Cortex of kidney (tissue), 1 donor: ENCODE measurements at places on chromosomes 2 and 18.

DNA sequence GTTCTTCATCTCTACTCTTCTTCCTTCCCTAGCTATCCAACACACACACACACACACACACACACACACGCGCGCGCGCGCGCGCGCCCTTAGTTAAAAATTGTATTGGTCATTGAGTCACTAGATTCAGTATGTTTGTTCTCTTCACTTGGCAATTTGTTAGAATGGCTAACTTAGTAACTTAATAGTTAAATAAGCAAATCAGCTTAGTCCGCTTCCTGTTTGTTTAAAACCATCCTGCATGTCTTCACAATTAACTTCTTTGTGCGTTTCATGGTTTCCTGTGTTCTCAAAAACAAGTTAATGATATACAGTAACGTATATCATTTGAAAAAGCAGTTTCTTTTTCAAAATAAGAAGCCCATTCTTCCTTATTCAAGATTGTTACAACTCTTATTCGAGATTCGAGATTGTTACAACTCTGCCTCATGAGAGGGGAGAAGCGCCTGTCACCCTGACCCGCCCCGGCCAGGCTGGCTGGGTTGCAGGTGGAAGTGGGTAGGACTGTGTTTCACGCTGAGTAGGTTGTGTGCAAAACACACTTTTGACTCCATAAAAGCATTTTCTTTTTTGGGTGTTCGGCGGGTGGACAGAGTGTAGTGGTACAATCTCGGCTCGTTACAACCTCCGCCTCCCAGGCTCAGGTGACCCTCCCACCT, 9.5 kb upstream of the CNNM3 start:
- DNase-seq = no peak

- no peak for DNase-seq
Observed at GRCh38 chr2:209525834-209526281, 102.0 kb downstream of the MAP2 start.

DNA sequence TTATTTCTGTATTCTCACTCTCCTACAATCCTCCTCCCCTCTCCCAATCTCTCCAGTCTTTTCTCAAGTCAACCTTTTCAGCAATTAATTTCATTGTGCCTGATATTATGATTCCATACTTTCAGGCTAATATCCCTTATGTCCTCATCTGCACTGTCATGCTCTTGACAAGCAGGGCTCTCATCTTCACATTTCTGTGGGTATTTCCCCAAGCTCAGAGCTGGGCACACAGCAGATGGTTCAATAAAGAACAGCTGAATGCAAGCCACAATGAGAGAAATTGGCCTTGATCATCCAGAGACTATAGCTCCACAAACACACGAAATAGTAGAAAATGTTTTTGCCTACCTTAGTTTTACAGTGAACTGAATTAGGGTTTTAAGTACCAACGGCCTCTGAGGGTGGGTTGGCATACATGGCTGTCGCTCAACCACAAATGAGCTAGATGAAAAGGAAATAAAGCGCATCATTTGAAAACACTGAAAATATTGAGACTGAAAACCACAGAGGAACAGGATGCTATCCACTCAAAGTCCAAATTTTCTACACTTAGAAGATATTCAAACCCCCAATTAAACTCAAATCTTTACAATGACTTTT, 47.5 kb upstream of the STAT1 start:
- no peak for DNase-seq

DNA sequence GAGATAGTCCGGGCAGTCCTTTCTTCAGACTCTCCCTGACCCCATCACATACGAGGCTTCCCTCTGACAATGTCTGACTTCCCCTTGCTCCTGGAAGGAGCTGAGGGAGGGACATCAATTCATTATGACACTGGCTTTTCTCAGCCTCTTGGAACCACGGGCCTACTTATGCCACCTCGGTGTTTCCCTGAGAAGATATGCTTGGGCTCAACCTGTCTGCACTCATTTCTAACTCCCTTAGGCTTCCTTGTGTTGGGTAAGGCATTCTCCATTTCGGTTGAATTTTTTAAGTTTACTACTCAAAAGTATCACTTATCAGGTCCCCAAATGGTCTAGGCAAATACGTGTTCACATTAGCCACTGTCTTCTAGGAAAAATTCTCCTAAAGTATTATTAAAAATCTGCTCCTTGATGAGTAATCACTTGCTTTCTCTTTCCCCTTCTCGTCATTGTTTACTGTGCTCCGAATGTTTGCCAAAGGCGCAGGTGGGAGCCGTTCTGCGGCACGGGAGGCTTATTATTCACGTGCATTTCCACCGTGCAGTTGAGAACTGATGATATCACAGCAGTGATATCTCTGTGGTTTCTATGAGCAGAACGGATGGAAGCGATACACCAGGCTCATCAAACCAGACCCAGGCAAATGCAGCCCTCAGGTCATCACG, 33.1 kb downstream of the ARL4C start:
- no peak for DNase-seq

DNA sequence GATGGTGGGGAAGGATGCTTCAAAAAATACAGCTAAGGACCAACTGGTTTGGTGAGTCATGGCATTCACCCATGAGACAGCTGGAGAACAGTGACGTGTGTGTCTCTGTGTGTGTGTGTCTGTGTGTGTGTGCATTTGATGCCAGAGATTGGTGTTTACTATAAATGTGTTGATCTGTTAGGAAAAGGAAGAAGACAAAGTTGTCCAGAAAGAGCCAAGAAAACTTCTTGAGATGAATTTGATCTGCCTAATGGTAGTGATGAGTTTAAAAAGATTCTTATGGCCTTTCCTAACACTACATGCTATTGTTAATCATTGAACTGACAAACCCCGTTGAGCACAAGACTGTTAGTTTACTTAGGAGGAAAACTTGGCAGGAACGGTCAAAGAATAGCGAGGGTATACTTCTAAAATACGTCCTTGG, 36.4 kb upstream of the IL1R1 start:
- no peak for DNase-seq

DNA sequence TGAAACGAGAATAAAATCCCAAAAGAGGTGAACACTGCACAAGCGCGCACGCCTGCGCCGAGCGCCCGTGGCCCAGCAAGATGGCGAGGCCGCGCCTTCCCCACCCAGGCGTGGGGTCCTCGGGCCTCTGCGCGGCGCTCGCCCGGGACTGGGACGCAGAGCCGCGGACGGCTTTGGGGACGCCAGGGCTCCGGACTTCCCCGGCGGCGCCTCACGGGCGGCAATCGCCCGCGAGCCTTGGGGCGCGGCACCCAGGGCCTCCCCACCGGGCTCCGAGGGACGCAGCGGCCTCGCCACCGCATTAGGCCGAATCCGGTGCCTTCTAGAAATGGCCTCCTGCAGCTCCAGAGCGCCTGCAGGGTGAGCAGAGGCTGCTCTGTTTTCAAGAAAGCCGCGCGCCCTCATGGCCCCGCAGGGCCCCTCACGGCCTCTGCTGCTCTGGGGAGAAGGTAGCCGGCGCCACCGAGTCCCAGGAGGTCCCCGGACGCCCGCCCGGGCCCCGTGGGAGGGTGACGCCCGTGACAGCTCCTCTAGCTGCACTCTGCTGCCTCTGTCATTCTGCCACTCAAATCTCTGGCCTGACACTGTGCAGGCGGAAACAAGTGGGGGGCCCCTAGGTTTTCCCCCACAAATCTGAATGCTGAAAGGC, 35.9 kb upstream of the POMC start:
- no peak for DNase-seq

- no peak for DNase-seq
Observed at GRCh38 chr18:62877411-62878221, 162.3 kb downstream of the PHLPP1 start.

- no peak for DNase-seq
Observed at GRCh38 chr2:73888388-73888787, 4.4 kb upstream of the ACTG2 start.

GRCh38 chr2:205025580-205026240, 480.4 kb downstream of the PARD3B start:
- DNase-seq = no peak

GRCh38 chr2:11656252-11656651, 13.7 kb downstream of the NTSR2 start:
- no peak for DNase-seq

DNA sequence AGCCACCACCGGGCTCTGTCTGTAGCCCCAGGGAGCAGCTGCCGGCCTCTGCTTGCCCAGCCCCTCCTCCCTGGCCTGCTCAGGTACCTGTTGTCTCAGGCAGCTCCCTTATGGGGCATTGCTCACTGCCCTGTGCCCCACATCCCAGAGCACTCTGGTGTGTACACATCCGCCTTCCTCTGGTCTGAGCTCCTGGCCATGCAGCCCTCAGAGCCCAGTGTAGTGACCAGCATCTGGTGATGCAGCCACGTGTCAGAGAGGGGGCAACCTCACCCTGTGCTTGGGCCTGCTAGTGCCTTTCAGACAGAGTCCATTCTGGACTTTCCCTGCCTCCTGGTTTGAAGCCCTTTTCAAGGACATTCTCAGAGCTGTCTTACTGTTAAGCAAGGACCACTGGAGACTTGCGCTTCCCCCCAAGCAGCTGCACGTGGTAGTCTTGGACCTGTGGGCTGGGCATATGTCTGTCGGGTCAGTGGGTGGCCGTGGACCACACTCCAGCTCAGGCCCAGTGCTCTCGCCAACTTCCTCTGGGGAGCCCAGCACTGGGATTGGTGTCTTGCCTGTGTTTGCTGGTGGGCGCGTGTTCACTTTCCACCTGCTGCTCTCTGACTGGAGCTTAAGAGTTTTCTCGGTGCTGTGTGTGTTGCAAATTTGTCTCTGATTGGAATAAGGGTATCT, 30.7 kb downstream of the DGKD start:
- no peak for DNase-seq

- no peak for DNase-seq
Observed at GRCh38 chr2:236986524-236987330, 99.0 kb upstream of the COPS8 start.
